A549 (cell line): ENCODE measurements at places on chromosomes 16 and 17.

- no peak for DNase-seq
These were observed 119.9 kb downstream of the COPRS start for GRCh38 chr17:31738996-31739699.

- DNase-seq, result no peak
These were observed 17.9 kb upstream of the SPN start for GRCh38 chr16:29644973-29645693.

GRCh38 chr16:57185446-57185944, 344 bp downstream of the PSME3IP1 start:
- peak; percentile 38 for DNase-seq

DNA sequence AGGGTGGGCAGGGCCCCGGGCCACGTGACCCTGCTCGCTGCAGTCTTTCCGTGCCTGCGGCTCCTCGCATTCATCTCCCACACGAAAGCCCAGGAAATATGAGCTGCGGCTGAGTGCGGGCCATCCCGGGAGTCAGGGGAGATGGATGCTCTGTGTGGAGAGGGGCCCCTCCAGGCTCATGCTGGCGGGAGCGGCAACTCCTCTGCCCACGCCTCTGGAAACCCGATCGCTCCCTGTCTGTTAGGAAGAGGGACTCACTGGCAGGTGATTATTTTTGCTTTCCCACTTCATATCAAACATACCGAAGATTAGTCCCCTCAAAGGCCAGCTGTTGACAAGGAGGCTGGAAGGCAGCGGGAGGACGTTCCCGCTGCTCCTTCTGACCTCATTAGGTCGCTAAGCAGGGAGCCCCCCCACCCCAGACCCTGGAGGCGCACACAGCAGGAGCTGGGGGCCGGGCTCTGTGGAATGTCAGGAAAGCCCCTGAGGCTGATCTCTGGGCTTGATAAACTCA, 228.5 kb downstream of the FOXL1 start:
- DNase-seq, result no peak

- DNase-seq, result no peak
These were observed 116.3 kb downstream of the USP22 start for GRCh38 chr17:20926532-20926931.

DNA sequence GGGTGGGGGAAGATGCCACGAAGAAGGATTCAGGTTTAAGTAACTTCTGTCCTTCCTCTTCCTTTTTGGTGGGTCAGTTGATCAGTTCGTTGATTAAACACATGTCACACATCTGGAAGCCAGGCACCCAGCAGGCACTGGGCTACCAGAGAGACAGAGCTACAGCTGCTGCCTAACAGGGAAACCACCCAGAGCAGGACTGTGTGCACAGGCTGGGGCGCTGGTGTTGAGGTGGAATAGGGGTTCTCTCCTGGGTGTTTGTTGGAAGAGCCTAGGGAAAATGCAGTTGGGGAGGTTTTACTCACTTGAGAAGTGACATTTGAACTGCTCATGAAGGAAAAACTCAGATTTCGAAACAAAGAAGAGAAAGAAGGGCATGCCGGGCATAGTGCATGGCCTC, 152.4 kb downstream of the IRX5 start:
- DNase-seq, result no peak

- DNase-seq, result no peak
These were observed 1110.0 kb upstream of the CDH8 start for GRCh38 chr16:63146251-63146650.

GRCh38 chr16:78292844-78293380, 193.5 kb downstream of the WWOX start:
- no peak for DNase-seq

- DNase-seq, result peak; percentile 44
These were observed 2.0 kb downstream of the ADAT1 start for GRCh38 chr16:75621170-75621477.

DNA sequence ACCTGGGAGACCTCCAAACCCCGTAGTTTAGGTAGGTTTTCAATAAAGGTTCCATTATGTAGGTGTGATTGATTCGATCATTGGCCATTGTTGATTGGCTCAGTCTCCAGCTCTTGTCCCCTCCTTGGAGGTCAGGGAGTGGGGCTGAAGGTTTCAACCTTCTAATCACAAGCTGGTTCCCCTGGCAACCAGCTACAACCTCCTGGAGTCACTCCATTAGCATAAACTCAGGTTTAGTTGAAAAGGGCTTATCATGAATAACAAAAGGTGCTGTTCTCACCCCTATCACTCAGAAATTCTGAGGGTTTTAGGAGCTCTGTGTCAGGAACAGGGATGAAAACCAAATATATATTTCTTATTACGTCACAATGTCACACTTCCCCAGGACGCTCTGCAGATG, 28.5 kb downstream of the TMEM132E start:
- DNase-seq, result no peak

DNA sequence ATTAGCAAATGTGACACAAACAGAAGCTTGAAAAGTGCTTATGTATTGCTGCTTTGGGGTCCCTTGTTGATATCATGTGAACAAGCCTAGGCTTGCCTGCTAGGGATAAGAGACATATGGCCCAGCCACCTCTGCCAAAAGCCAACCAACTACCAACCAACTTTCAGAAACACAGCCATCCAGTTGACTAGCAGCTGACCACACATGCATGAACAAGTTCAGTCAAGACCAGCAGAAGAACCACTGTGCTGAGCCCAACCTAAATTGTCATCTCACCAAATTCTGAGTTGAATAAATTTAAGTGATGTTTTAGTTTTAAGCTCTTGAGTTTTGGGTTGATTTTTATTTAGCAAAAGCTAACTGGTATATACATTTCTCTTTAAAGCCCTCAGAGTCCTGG, 3.5 kb downstream of the ERN2 start:
- no peak for DNase-seq

- no peak for DNase-seq
These were observed 30.7 kb downstream of the GPRC5B start for GRCh38 chr16:19853742-19854542.

DNA sequence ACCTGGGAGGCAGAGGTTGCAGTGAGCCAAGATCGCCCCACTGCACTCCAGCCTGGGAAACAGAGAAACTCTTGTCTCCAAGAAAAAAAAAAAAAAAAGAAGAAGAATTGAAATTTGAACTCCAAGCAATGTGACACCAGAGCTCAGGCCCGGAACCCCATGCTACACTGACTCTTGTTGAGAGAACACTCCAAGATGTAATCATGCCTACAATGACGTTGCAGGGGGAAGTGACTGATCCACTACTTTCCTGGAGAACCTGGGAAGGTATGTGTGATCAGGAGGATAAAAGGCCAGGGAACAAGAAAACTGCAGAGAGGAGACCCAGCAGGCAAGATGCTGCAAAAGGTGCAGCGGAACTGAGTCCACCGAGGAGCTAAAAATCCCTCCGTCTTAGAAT, 57.9 kb downstream of the ADCY9 start:
- DNase-seq, result no peak

GRCh38 chr17:50797135-50797810, 30.0 kb upstream of the ANKRD40CL start:
- no peak for DNase-seq

- DNase-seq, result no peak
These were observed 74.1 kb downstream of the SOCS1 start for GRCh38 chr16:11181899-11182279.

- no peak for DNase-seq
These were observed 63.9 kb upstream of the RPH3AL start for GRCh38 chr17:416293-417206.

DNA sequence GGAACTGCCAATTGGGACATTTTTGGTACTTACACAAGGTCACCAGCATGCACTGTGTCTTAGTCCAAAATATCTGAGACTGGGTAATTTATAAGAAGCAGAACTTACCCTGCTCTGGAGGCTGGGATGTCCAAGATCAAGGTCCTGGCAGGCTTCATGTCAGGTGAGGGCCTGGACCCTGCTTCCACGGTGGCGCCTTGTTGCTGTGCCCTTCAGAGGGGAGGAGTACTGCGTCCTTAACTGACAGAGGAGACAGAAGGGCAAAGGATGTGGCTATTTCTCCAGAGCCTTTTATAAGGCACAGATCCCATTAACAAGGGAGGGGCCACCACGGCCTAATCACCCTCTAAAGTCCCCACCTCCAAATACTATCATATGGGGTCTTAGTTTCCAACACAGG, 178.9 kb downstream of the C16orf95 start:
- DNase-seq, result no peak

DNA sequence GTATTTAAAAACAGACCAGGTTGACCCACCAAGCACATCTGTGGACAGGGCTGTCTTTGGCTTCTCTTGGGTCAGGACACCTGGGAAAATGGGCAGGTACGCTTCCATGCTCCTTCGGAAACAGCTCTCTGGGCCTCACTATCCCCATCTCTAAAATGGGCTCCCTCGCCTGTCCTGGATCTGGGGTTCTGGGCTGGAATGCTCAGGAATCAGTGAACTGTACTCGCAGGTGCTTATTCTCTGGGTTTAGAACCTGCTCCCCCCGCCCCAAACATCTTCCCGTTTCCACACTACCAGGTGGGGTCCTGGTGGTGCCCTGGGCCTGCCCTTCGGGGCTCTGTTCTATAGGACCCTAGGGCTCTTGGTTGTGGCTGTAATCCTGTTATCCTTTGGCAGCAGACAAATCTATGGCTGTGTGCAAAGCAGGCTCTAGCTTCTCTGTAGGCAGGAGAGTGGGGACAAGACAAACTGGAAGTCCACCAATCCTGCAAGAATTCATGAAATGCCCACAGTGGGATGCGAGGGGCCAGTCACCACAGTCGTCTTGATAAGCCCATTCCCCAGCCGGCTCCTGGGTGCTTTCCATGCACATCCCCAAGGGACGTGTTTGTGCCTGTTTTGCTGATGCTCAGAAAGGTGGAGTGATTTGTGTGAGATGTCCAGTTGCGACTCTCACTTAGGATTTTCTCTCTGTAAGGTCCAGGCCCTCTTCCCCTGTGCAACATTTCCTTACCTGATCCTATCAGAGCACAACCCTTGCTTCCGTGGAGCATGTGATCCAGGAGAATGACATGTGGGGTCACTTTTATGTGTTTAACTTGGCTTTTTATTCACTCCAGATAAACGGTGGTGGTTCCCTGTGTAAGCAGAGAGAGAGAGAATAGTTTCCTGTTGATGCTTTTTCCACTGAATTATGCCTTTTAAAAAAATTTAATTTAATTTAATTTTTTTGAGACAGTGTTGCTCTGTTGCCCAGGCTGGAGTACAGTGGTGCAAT, 37.2 kb downstream of the HAPSTR1 start:
- no peak for DNase-seq

DNA sequence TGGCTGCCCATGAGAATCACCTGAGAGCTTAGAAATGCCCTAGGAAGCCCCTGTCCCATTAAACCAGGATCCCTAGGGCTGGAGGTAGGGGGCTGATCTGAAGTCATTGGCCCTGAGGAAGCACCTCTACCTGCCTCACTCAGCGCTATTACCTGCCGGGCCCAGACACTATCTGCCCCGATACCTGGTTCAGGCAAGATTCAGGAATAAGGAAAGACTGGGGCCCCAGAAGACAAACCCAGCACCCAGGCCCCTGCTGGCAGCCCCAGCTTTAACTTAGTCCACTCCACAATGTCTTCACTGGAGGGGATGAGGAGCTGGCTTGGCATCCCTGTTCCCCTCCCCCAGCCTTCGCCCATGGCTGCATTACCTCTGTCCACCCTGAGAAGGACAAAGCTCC, 126.3 kb downstream of the GAS7 start:
- no peak for DNase-seq

DNA sequence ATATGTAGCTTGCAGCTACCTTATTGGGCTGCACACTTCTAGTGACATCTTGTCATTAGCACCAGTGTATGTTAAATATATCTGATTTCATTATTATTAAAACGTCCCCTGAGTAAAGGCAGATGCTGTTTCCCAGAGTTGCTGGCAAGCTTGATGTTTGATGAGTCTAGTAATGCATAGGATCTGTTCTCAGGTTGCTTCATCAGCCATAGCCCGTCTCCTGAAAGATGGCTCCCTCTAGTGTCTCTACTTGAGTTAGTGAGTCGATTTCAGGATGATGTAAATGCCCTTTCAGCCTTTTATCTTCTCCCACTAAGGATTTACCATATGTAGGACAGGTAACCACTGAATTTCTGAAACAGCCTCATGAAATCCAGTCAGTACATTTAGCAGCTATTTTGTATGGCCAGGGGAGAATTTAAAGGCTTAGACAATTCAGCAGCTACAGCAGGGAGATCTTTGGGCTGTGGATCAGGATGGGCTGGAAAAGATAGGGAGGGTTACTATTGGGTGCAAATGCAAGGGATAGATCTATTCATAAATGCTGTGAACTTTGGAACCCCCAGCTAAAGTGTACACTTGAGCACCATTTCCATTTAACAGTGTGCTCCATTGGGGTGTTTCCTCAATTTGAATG, 376.3 kb downstream of the CNTNAP4 start:
- peak; percentile 32 for DNase-seq

GRCh38 chr17:35801583-35802224, 6.3 kb upstream of the MMP28 start:
- DNase-seq, result no peak

DNA sequence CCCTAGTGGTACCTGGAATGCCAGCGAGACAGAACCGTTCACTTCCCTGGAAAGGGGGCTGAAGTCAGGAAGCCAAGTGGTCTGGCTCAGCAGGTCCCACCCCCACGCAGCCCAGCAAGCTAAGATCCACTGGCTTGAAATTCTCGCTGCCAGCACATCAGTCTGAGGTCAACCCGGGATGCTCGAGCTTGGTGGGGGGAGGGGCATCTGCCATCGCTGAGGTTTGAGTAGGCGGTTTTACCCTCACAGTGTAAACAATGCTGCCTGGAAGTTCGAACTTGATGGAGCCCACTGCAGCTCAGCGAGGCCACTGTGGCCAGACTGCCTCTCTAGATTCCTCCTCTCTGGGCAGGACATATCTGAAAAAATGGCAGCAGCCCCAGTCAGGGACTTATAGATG, 464.7 kb upstream of the TOM1L1 start:
- DNase-seq, result no peak

DNA sequence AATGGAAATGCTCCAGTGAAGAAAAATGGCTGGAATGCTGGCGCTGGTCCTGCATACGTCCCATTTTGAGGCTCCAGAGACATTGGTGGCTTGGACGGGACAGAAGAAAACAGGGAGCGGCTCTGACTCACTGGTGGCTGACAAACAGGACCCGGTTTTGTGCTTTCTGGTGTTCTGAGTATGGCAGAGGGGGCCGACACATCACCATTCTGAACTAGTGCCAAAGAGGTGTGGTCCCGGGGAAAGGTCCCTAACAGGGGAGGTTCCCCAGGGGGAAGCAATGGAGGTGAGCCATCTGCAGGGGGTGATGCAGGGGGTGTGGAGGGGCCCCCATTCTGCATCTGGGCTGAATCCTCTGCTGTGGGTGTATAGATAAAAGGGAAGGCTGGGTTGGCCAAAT, 8.3 kb downstream of the ANKRD40 start:
- no peak for DNase-seq
